Activated CD4-positive, alpha-beta T cell treated with anti-CD3 and anti-CD28 coated beads, Interleukin-2, amount 10 ng/mL, durations not matched to agents 7 days and 5 days (primary cell): ENCODE measurements at places on chromosomes 11 and 22. TPM values are rescaled to one million over a fixed set of nuclear protein-coding genes. Genes with fewer than 3 reads are reported as not detected.

- H3K4me1 ChIP-seq, result no peaks in the 10 kb centered on the region
- H3K4me3 ChIP-seq, result no peak overlapping the region
- H3K36me3 ChIP-seq, result no peaks in the 10 kb centered on the region
- no peak for DNase-seq
Observed at GRCh38 chr11:37108436-37109285, 510.6 kb upstream of the RAG2 start.

- H3K4me1 ChIP-seq, result peaks cover 22% of the 10 kb centered on the region
- DNase-seq, result no peak
- H3K4me3 ChIP-seq, result peak overlapping the region; percentile 51
- H3K27me3 ChIP-seq, result no peaks in the 10 kb centered on the region
Observed at GRCh38 chr11:126084608-126084912, 21.9 kb upstream of the CDON start.

- no peak for DNase-seq
- no peaks in the 10 kb centered on the region for H3K27me3 ChIP-seq
- peaks cover 6% of the 10 kb centered on the region for H3K36me3 ChIP-seq
- H3K4me3 ChIP-seq, result no peak overlapping the region
- H3K4me1 ChIP-seq, result peaks cover 4% of the 10 kb centered on the region
- H3K27ac ChIP-seq, result no peak overlapping the region
Observed at GRCh38 chr11:128210148-128210940, 377.0 kb downstream of the ETS1 start.

DNA sequence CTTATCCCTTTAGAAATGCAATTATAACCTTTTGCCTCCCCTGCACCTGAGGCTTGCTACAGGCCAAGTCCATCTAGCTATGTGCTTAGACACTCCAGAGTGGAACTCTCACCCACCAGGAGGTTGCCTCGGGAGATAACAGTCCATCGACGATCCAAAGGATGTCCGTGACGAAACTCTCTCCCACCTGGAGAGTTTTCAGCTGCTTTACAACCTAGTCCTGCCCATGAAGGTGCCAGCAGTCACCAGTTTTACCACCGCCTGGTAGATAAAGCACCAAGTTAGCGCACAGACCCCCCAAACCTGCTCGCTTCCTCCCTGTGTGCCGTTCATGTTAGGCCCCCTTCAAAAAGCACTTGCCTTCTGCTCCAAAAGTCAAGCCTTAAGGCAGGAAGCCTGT is 53.1 kb upstream of the SHISAL1 start:
- no peaks in the 10 kb centered on the region for H3K4me1 ChIP-seq
- no peak for DNase-seq
- no peaks in the 10 kb centered on the region for H3K36me3 ChIP-seq
- no peaks in the 10 kb centered on the region for H3K27me3 ChIP-seq
- no peak overlapping the region for H3K27ac ChIP-seq
- no peak overlapping the region for H3K4me3 ChIP-seq

The SLC22A6 gene
- not detected for total RNA-seq

The CRYBB3 gene
- total RNA-seq, result 0.57 TPM

DNA sequence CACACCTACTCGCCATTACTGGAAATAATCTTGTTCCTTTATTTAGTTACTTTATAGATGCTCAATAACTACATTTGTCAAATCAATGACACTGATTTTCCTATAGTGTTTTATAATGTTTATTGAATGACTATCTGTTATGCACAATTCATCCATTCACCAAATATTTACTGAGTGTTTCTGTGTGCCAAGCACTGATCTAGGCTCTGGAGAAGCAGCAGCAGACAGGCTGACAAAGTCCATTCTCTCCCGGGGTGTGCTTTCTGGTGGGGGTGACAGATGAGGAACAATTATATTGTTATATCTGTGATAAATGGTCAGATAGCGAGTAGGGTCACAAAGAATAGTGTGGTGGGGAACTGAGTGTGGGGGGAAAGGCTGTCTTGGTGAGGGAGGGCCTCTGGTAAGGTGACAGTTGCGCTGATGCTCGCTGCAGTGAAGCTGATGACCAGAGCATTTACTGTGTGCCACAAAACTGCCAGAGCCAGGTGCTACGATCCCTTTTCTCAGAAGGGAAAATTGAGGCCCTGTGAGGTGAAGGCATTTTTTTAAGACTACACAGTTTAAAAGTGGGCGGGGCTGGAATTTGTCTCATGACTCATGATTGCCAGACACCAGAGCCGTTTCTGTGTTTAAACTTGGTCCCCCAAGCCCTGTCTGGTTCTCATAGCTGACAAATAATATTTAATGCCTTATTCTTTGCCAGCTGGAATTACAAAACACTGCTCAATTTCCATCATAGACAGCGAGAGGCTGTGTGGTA is 10.2 kb downstream of the PACS1 start:
- peaks cover 81% of the 10 kb centered on the region for H3K4me1 ChIP-seq
- peak overlapping the region; percentile 84 for H3K4me3 ChIP-seq
- peak; percentile 71 for DNase-seq
- peak overlapping the region; percentile 99 for H3K27ac ChIP-seq
- no peaks in the 10 kb centered on the region for H3K27me3 ChIP-seq

GRCh38 chr11:119849872-119850271 is 120.9 kb upstream of the NECTIN1 start:
- no peaks in the 10 kb centered on the region for H3K4me1 ChIP-seq
- no peak overlapping the region for H3K4me3 ChIP-seq
- DNase-seq, result no peak
- no peaks in the 10 kb centered on the region for H3K36me3 ChIP-seq

- no peak for DNase-seq
- H3K36me3 ChIP-seq, result no peaks in the 10 kb centered on the region
- no peak overlapping the region for H3K4me3 ChIP-seq
- no peaks in the 10 kb centered on the region for H3K4me1 ChIP-seq
Observed at GRCh38 chr11:26053966-26054365, 278.0 kb upstream of the ANO3 start.

DNA sequence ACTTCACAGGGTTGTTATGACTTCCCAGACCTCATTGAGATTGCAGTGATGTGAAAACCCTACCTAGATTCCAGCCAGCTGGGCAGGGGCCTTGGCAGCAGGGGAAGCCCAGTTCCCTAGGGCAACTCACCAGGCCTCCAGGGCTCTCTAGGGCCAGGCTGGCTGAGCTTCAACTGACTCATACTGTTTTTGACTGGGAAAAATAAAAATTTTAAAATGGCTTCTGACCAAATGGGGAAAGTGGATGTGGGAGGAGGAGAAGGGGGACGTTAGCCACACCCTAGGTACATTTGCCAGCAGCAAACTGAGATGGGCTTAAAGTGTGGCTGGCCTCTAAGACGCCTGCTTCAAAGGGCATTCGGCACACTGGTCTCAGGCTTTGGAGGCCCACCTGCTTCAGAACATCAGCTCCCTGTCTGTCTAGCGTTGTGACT is 39.0 kb downstream of the BMAL1 start:
- H3K27ac ChIP-seq, result no peak overlapping the region
- H3K4me3 ChIP-seq, result no peak overlapping the region
- H3K4me1 ChIP-seq, result peaks cover 48% of the 10 kb centered on the region
- no peaks in the 10 kb centered on the region for H3K27me3 ChIP-seq
- DNase-seq, result no peak

DNA sequence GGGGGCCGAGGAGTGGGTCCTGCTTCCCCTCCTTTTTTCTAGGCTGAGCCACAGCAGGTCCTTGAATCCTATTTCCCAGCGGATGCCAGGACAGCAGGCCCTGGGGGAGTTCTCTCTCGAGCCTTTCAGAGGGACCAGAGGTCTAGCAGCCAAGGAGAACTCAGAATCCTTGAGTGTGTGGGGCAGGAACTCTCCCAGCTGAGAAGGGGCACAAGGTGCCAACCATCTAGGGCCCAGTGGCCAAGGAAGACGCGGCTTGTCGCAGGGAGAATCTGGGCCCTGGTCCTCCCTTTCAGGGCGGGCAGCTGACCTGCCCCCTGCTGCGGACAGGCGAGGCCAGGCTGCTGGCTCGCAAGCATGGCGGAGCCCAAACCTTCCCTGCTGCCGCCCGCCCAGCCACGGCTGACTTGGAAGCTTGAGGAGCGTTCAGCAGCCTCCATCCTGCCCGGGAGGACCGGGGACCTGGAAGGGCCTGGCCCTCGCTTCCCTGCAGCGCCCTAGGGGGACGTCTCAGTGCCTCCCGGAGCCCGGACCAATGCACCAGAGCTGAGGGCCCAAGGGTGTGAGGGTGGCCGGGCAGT is 972 bp upstream of the TSSC4 start:
- no peaks in the 10 kb centered on the region for H3K27me3 ChIP-seq
- DNase-seq, result no peak
- peak overlapping the region; percentile 91 for H3K27ac ChIP-seq

- H3K4me1 ChIP-seq, result no peaks in the 10 kb centered on the region
- DNase-seq, result no peak
- no peak overlapping the region for H3K27ac ChIP-seq
- H3K36me3 ChIP-seq, result no peaks in the 10 kb centered on the region
- H3K4me3 ChIP-seq, result no peak overlapping the region
Observed at GRCh38 chr11:102932678-102933077, 22.9 kb downstream of the MMP13 start.

DNA sequence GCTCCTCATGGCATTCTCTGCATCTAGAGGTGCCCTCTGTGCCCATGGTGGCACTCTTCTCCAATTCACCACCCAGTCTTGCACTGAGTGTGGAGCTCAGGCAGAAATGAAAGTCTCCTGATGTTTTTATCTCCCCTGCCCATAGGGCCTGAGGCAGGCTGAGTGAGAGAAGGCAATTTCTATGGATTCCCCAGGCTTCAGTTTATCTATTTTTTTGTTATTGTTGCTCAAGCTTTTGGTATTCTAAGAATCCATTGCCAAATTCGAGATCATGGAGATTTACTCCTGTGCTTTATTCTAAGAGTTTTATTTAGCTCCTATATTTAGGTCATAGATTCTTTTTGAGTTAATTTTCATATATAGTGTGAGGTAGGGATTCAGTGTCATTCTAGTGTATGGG is 40.7 kb downstream of the TSPAN18 start:
- H3K27me3 ChIP-seq, result peaks cover 2% of the 10 kb centered on the region
- no peak overlapping the region for H3K4me3 ChIP-seq
- H3K36me3 ChIP-seq, result peaks cover 2% of the 10 kb centered on the region
- no peak for DNase-seq
- H3K27ac ChIP-seq, result no peak overlapping the region

DNA sequence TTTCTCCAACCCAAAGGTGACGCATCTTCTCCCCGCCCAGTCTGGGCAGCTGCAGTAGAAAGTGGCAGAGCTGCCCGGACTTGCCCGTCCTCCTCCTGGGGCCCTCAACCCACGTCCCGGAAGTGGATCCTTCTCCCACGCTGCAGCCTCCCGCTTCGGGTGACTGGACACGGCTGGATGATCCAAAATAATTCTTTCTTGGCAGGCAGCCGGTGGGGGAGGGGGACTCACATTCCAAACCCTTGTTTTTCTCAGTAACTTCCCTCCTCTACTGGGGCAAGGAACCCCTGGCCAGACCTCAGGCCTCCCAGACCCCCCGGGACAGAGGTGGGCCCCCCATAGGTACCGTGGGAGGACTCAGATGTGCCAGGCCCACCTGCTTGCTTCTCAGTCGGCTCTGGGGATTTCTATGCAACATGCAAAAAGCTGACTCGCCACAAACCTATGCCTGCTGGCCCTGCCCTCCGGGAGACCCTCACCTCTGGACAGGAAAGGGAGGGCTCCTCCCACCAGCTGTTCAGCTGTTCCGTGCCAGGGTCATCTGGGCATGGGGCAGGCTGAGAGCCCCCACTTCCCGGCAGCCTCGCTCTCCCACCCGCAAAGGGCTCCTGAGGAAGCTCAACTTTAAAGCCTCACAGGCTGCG is 1.4 kb downstream of the PLXNB2 start:
- H3K36me3 ChIP-seq, result no peaks in the 10 kb centered on the region
- H3K4me3 ChIP-seq, result peak overlapping the region; percentile 58
- peaks cover 16% of the 10 kb centered on the region for H3K4me1 ChIP-seq
- H3K27me3 ChIP-seq, result peaks cover 15% of the 10 kb centered on the region
- DNase-seq, result no peak
- peak overlapping the region; percentile 41 for H3K27ac ChIP-seq

DNA sequence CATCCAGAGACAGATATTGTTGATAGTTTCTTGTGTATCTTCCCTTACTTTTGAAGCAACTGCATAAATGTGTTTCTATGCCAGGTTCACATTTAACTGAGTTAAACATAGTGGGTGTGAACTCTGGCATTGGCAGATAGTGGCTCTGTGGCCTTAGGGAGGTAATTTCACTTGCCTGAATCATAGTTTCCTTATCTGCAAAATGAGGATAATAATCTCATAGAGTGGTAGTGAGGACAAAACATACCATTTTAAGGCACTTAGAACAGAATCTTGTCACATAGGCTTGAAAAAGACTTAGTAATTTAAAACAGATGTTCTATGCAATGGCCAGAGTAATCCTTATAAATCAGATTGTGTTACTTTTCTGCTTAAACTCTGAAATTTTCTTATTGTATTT is 56.4 kb upstream of the SYN3 start:
- H3K36me3 ChIP-seq, result no peaks in the 10 kb centered on the region
- no peak for DNase-seq
- no peak overlapping the region for H3K4me3 ChIP-seq
- peaks cover 5% of the 10 kb centered on the region for H3K4me1 ChIP-seq
- no peak overlapping the region for H3K27ac ChIP-seq

- no peak overlapping the region for H3K4me3 ChIP-seq
- no peak for DNase-seq
- H3K4me1 ChIP-seq, result peaks cover 2% of the 10 kb centered on the region
Observed at GRCh38 chr22:22023581-22024137, 41.1 kb upstream of the TOP3B start.

DNA sequence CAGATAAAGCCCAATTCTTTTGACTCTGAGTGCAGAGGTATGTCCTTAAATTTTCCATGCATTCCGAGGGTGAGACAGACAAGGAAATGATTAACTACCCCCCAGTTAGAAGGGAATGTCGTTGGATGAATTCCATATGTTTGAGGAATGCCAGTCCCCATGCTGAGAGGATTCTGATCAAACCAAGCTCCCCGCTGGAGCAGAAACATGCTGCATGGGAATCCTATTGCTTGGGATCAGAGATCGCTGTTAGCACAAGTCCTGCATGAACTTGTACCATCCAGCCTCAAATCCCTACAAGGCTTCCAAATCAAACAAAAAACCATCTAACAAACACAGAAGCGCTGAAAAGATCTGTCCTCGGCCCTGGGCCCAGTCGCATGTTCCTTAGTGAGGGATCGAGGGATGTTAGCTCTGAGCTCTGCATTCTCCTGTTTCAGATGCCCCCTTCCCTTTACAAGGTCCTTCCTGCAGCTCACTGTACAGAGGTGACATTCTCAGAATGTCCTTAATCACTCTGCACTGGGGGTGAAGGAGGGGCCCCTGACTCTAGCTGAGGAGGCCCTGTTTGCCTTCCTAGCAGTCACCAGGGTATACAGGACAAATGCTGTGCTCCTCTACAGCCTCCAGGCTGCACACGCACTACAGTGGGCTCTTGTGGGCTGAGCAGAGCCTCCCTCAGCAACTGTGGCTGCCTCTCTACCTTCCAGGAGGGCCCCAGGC is 353.4 kb downstream of the TENM4 start:
- H3K4me3 ChIP-seq, result no peak overlapping the region
- DNase-seq, result no peak
- no peaks in the 10 kb centered on the region for H3K36me3 ChIP-seq
- no peaks in the 10 kb centered on the region for H3K27me3 ChIP-seq

- no peak overlapping the region for H3K4me3 ChIP-seq
- DNase-seq, result no peak
- H3K27me3 ChIP-seq, result peaks cover 1% of the 10 kb centered on the region
- peak overlapping the region; percentile 6 for H3K27ac ChIP-seq
- peaks cover 78% of the 10 kb centered on the region for H3K4me1 ChIP-seq
Observed at GRCh38 chr11:67411785-67412152, 3.7 kb upstream of the CARNS1 start.

The P2RY2 gene
- not detected for total RNA-seq

GRCh38 chr22:36894266-36894665 is 19.2 kb upstream of the CSF2RB start:
- no peak overlapping the region for H3K4me3 ChIP-seq
- H3K27ac ChIP-seq, result no peak overlapping the region
- H3K27me3 ChIP-seq, result peaks cover 13% of the 10 kb centered on the region

The P2RY6 gene
- not detected for total RNA-seq

The SLC22A12 gene
- total RNA-seq, result not detected

- no peak for DNase-seq
- H3K27ac ChIP-seq, result no peak overlapping the region
- peaks cover 2% of the 10 kb centered on the region for H3K27me3 ChIP-seq
Observed at GRCh38 chr22:22604326-22605073, 39.9 kb upstream of the GGTLC2 start.
